NCI-H187 (cell line): ENCODE measurements at places on chromosomes 12 and 14.

DNA sequence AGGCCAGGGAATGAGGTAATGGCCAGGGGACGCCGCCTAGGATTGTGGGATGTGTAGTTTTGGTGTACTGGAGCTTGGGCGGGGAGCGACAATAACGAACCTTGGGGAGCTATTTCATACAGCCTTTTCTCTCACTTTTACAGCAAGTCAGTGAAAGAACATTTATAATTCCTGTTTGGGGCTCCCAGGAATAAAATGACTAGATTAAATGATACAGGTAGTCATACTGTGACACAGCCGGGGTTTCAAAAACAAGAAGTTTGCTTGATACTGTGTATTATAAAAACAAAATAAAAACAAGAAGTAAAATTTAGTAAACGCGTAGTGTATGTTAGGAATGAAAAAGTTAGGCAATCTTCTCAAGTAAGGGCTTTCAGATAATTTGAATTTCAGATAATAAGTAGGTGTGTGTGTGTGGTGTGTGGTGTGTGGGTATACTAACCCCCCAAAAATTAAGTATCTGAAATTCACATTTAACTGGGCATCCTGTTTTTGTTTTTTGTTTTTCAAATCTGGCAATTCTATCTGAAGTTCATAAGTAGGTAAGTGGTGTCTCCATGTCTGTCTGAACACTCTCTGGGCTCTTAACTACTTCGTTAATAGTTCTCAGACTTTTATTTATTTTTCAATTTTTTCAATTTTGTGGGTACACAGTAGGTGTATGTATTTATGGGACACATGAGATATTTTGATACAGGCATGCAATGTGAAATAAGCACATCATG lies 458 bp upstream of the DCTN2 start:
- DNase-seq, result no peak

- no peak for DNase-seq
These were observed 254.6 kb downstream of the SEC23A start for GRCh38 chr14:38848243-38848935.

DNA sequence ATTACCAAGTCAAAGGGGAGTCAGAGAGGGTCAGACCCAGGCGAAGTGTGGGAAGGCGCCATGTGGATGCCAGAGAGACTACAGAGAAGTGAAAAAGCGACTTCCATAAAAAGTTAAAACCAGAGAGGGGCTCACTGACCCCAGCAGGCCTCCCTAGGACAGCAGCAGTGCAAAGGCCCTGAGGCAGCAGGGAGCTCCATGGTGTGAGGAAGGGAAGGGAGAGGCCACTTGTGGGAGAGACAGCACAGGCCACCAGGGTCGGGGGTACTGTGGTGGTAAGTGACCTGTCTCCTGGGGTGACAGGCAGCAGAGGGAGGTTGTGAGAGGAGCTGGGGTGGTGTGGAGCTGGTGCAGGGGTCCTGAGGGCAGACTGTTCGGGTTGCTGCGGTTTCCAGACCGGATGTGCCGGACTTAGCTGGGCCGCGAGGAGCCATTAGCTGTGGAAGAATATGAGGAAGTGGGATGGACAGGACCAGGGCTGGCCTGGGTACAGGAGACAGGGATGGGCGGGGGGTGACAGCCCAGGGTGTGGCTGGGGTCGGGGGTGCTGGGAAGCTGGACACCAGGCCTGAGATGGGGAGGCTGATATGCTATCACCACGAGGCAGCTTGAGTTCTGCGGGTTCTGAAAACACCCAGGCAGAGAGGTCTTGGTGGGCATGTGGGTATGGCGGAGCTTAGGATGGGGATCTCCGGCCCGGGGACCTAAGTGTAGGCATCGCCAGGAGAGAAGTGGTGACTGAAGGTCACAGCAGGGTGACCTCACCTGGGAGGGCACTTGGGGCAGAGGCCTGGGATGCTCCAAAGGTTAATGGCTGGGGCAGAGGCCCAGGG lies 22.7 kb downstream of the SETD1B start:
- DNase-seq, result no peak

DNA sequence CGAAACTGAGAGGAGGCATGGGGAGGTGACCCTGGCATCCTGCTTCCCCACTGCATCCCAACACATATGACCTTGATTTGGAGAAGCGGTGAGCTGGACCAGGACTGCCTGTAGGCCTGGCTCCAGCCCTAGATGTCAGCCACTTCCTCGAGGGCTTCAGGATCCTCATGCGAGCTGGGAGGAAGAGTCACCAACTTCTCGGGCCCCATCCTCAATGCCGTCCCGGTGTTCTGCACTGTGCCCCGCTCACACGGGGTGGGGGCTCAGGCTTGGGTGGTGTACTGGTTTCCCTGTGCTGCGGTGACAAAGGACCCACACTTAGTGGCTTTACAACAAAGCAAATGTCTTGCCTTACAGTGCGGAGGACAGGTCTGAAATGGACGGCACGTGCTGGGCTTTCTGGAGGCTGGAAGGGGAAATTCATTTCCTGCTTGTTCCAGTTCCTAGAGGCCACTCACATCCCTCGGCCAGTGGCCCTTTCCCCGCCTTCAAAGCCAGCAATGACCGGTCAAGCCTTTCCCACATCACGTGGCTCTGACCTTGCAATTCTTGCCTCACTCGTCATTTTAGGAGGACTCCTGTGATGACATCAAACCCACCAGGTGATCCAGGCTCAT lies 298.1 kb upstream of the RTL1 start:
- no peak for DNase-seq

DNA sequence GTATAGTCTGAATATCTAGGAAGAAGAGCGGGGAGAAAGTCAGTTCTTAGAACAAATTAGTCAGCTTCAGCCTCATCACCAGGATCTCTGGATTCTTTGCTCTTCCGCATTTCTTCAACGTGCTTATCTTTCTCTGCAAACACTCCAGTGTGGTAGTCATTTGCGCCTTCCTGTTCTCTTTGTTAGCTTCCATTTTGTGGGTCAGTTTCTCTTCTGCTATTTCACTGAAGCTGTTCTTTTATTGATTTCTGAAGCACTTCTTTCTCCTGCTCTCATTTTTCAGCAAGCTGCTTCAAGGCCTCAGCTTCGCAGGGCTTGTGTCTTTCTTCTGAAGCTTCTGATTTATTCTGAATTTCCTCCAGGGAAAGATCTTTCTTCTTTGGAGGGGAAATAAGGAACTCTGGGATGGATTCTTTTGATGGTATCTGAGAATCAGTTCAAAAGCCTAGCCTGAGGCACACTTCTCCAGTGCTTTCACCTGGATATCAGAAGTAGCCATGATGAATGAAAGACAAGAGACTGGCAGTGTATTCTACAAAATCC lies 13.5 kb downstream of the AMN1 start:
- no peak for DNase-seq

- no peak for DNase-seq
These were observed 5.3 kb downstream of the OASL start for GRCh38 chr12:121033625-121034349.

DNA sequence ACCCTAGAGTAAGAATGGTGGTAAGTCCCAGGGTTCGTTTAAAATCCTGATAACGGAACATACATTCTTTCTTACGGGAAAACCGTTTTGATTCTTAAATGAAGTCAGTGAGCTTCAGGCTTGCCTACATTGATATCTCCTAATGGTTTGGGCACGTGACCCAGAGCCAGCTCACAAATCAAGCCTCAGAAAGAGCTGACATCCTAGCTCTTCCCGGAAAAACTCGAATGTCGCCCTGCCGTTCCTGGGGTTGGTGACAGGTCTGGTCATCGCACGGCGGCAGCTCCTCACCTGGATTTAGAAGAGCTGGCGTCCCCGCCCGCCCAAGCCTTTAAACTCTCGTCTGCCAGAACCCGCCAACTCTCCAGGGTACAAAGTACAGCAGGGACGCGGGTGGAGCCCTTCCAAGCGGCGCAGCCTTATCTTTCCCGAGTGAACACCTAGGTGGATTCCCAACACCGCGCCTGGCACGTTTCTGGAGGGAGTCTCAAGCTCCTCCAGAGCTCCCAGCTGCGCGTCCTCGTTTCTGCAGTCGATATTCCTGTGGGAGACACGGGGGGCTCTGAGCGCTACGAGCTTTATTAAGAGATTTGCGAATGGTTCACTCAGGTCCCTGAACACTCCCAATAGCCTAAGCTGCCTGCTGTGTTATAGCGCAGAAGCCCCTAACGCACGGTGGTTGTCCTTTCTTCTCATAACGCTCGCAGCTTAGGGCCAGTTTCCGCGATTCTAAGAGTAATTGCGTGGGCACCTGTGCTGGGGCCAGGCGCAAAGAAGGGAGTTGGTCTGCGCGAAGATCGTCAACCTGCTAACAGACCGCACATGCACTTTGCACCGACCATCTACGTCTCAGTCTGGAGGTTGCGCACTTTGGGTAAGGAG lies at the start of gene SSTR1:
Gene SSTR1, plus strand, starts transcription at position 169 of the 882 bp plus-strand sequence. CDS start 1,486 bp downstream, outside the sequence.
- no peak for DNase-seq

DNA sequence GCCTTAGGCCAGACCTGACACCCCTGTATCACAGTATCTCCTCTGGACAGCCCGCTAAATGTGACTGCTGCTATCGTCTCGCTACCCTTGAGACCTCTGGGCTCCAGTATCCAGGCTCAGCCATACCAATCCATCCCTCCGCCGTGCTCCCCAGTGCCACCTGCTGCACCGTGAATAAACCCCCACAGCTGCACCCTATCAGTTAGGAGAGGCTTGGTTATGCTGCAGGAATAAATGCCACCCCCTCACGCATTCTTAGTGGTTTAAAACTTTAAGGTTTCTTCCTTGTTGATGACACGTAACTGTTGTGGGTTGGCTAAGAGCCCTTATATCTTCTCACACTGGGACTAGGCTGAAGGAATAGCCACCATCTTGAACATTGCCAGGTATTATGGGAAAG lies 12.1 kb downstream of the CCDC63 start:
- no peak for DNase-seq

DNA sequence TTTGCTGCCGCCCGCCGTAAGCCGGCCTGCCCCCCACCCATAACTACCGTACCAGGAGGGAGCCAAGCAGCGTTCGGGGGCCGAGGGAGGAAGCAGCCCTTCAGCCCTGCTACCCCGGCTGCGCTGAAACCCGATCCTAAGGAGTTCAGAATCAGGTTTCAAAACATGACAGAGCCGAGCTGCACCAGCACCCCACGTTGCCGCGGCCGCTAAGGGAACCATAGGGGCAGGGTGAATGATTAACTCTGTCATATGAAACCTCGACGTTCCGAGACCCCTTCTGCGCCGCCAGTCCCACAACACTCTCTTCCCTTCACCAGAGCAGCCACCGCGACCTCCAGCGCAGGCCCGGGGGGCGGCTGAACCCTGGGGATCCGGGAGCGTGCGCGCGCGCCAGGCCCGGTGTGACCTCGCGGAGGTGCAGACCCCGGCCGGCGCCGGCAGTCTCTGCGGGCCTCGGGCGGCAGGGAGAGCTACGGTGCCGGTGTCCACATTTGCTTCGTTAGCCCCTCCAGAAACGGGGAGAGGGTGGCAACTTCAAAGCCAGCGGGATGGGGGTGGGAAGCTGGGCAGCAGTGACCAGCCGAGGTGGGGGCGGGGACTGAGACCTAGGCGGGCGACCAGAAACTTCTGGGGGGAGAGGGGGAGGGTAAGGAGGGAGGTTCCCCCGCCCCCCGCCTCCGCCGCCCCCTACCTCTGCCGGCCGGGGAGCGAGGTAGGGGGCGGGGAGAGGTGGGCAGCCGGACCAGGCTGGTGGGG lies 1.6 kb downstream of the SIX4 start:
- peak; percentile 76 for DNase-seq

GRCh38 chr12:93115646-93116045 lies 186.6 kb upstream of the EEA1 start:
- DNase-seq, result no peak

- no peak for DNase-seq
These were observed 58.1 kb upstream of the PRMT8 start for GRCh38 chr12:3432868-3433267.

GRCh38 chr12:14911131-14911530 lies 25.5 kb upstream of the MGP start:
- no peak for DNase-seq

- DNase-seq, result peak; percentile 91
These were observed 26.7 kb downstream of the TOGARAM1 start for GRCh38 chr14:44988694-44989093.

GRCh38 chr12:4984971-4985370 lies 58.7 kb upstream of the KCNA5 start:
- DNase-seq, result peak; percentile 47

DNA sequence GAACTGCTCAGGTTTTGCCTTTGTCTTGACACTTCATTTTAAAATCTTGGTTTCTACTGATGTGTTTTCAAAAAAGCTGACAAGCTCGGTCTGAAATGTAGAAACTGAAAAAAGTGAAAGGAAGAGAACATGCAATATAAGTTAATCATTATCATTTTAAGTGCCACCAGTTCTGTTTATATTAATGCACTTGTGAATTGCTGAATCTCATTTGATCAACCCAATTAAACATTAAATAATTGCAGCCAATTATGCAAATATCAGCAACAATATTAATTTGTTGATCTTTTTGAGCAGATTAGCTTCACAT lies 133.8 kb downstream of the BCAT1 start:
- no peak for DNase-seq

DNA sequence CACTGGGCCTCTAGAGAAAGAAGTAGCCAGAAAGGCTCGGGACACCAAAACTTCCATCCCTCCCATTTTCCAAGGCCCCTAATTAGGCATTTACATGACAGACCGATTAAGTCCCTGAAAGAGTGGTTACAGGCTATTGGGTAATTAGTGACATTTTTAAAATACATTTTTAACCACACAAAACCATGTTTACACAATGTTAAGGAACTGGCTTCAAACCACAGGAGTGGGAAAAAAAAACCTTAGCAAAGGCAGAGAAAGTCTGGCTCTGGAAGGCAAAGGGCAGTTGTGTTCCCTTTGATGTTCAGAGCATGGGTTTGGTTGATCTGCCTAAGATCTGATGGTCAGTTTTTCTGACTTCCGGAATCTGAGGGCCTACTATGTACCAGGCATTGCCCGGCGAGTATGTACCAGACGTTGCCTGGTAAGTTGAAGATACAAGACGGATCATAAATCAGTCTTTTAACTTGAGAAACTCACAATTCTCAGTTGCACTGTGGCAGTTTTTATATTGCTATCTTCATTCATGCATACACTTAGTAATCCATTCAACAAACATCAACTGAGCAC lies 576.5 kb downstream of the MED13L start:
- no peak for DNase-seq

DNA sequence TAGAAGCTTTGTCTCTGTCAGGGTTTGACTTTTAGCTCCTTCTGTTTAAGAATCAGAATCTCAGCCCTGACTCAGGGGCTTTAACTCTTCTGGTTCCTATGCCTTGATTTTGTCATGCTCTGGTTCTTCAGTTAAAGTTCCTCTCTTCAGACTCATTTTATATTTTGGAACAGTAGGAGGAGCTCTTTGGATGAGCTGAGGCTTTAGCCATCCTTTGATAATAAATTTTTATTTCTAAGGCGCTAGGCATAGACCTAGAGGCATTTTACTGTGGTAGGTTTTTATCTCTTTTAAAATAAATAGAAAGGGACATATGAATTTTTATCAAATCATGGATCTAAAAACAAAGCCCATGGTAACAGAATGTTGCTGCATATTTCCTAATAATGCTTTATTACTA lies 51.7 kb downstream of the ATP23 start:
- DNase-seq, result no peak
